NCI-H2081 treated with DMSO at 0.1 percent for 48 hours (cell line): ENCODE measurements at places on chromosomes 7 and 10.

DNA sequence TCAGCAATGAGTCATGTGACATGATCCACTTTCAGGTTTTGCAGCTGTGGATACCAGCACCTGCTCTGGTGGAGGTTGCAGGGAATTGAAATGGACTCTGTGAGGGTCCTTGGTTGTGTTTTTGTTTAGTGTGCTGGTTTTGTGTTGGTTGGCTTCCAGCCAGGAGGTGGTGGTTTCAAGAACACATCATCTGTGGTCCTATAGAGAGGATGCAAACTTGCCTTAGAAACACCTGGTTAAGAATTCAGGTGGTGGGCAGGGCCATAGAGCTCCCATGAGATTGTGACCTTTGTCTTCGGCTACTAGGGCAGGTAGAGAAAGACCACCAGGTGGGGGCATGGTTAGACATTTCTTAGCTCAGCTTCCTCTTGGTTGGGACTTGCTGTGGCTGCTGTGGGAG, 59.2 kb upstream of the CYP2C9 start:
- no peak for DNase-seq

GRCh38 chr7:90955641-90956207, 308.5 kb upstream of the FZD1 start:
- peak; percentile 96 for DNase-seq

GRCh38 chr7:109611656-109612055, 1042.0 kb downstream of the DNAJB9 start:
- DNase-seq = peak; percentile 20

- DNase-seq = no peak
Observed at GRCh38 chr7:6392712-6393666, 54.8 kb downstream of the DAGLB start.

GRCh38 chr10:73997461-73997786, 492 bp upstream of the VCL start:
- DNase-seq = peak; percentile 19

DNA sequence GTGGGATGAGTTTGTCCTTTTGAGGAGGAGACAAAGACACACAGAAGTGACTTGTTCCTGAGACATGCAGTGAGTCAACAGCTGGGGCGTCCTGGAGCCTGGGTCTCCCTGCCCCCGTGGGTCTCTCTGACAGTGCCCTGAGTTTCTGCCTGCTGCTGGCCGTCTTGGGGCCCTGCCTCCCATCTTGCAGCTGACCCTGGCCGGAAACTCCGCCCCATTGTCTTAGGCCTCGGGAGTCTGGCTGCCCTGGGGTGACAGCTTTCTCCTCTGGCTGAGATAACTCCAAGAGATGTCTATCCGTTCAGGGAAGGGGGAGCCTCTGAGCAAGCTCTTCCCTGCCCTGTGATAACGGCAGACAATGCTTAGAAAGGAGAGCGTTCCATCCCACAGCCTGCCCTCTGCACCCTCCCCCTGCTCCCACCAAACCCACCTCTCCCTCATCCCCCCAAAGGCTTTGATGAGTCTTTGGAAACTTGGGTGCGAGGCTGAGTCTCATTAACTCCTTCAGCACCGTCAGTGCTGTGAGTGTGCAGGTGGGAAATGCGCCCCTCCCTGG, 69.5 kb upstream of the PODXL start:
- no peak for DNase-seq

DNA sequence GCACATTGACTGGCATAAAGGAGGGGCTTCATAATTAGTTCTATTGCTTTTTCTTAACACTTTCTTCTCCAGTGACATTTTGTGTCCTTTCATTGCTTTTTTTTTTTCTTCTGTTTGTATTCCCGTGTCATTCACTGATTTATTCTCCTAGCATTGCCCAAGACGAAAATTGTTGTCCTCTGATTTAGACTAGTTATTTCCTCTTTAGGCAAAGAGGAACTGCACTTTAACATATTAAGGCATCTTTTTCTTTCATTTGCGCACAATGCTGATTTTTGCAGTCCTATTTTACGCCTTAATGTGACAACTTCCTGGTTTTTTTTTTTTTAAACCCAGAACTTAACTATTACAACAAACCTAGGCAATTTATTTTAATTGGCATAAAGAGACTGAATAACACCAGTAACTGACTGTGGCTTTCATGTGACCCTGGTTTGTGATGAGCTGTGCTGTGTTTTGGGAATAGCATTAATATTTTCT, 39.7 kb downstream of the ARID5B start:
- no peak for DNase-seq

DNA sequence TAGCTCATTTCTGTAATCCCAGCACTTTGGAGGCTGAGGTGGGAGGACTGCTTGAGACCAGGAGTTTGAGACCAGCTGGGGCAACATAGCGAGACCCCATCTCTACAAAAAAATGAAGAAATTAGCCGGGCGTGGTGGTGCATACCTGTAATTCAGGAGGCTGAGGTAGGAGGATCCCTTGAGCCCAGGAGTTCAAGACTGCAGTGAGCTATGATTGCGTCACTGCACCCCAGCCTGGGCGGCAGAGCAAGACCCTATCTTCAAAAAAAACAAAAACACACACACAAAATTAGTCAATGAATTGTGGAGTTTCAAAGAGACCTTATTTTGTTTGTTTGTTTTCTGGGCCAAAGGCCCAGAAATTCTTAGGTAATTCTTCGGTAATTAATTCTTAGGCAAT, 110.0 kb downstream of the CUX1 start:
- DNase-seq = no peak

- DNase-seq = no peak
Observed at GRCh38 chr7:111855161-111855841, 293.0 kb upstream of the IMMP2L start.

DNA sequence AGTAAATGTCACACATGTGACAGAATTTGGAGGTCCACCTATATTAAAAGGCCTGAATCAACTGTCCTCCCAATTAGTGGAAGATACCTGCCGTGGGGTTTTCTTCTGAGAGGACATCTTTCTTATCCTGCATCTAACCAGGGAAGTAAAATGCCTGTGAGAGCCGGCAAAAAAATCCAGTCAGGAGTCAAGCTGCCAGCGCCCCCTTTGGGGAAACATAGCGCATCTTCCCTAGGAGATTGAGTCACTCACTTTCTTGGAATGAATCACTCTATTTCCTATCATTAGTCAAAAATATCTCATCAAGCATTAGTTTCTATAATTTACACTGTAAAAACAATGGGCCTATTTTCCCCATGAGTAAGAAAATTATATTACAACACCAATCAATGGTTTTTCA, 66.4 kb upstream of the ANK3 start:
- no peak for DNase-seq

DNA sequence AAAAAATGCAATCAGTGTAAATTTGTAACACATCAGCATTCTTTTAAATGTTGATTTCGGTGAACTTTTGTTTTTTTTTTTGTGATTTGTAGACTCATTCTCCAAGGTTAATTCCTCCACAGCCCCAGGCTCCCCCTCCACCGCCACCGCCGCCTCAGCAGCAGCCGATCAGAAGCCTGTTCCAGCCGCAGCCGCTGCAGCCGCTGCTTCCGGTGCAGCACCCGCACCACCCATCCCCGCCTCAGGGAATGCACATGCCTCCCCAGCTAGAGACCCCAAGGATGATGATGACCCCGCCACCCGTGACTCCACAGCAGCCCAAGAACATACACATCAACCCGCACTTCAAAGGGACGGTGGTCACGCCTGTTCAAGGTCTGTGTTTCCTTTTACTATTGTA, 66.6 kb downstream of the RBM33 start:
- no peak for DNase-seq

DNA sequence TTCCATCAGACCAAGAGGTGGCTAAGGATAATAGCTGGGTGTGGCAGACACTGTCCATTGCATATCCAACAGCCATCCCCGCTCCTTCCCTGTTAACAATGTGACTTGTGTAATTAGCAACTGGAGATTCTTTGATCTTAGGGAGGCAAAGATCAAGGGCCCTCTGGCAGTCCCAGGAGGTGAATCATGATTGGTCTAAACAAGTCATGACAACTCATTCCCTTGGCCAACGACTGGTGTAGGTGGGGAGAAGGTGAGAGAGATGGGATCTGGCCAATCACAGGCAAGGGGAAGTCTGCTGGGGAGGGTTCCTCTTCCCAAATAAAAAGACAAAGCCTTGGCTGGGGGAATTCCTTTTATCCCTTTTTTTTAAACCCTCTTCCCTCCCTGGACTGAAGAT, 46.2 kb upstream of the COMTD1 start:
- DNase-seq = no peak

- DNase-seq = no peak
Observed at GRCh38 chr7:54846273-54846672, 87.3 kb upstream of the SEC61G start.

DNA sequence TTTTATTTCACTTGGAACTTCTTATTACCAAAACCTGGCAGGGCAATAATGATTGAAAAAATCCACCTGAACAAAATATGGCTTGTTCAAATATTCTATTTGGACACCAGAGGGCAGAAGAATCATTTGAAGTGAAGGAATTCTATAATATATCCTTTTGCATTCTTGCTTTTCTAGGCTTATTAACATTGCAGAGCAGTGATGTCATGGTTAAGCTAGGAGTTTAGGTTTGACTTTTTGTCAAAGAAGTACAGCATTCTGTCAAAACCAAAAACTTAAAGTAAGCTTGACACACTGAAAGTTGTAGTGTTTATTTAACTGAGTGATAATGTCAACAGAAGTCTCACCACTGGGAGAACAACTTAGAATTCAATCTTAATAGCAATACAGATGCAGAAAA, 156.0 kb downstream of the SEMA3D start:
- peak; percentile 26 for DNase-seq

- no peak for DNase-seq
Observed at GRCh38 chr7:78499971-78500370, 701.4 kb downstream of the PHTF2 start.
